ENCODE measurements at places on chromosomes 4 and X. TPM values are rescaled to one million over a fixed set of nuclear protein-coding genes. Genes with fewer than 3 reads are reported as not detected.

DNA sequence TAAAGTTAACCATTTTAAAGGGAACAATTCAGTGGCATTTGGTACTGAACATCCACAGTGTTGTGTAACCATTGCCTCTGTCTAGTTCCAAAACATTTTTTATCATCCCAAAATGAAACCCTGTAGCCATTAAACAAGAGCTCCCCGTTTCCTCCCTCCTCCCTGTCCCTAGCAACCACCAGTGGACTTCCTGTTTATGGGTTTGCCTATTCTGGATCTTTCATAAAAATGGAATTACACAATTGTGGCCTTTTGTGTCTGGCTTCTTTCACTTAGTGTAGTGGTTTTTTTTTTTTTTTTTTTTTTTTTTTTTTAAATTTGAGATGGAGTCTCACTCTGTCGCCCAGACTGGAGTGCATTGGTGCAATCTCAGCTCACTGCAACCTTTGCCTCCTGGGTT, 11.6 kb downstream of the RBMX2 start:
- no peak for DNase-seq

Gene DUX4
- total RNA-seq: not detected

Gene ATP8A1
- total RNA-seq: 0.11 TPM

DNA sequence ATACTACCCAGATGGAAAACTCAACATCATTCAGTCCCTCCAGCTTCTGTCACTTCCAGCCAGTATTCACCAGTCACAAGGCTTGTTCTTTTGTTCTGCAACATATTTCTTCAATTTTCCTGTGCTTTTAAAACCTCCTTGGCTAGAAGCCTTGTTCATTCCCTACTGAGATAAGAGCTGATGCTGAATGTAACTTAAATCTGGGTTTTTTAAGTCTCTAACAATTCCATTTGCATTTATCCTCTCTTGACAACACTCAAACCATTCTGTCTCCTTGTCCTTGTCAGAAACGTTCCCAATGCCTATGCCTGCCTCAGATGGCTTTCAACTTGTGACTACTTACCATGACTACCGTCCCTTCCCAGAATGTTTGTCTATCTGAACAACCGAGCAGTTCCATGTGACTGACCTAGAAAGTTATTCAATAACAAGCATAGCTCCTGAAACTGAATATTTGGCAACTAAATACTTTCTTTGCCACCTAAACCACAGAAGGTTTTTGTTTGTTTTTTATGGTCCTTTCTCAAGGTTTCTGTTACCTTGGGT, 682.9 kb upstream of the GALNTL6 start:
- no peak for DNase-seq

GRCh38 chrX:65772842-65773241, 105.4 kb downstream of the MSN start:
- DNase-seq: no peak

Gene PDHA2
- total RNA-seq: not detected

DNA sequence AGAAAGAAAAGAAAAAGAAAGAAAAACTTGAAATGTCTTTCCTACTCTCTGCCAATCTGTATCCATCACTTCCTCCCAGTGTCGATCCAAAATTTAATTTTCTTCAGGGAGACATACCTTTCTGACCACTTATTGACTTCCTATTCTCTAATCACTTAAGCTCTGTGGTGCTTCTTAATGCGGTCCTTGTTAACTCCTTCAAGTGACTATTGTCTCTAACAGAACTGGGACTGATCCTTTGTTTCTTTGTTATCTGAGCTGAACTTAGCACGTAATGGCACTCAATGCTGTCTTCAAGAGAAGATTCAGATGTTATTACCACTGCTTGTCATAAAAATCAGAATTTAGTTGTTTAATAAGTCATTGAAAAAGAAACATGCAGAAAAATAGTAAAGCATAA, 31.2 kb downstream of the LARP7 start:
- no peak for DNase-seq

DNA sequence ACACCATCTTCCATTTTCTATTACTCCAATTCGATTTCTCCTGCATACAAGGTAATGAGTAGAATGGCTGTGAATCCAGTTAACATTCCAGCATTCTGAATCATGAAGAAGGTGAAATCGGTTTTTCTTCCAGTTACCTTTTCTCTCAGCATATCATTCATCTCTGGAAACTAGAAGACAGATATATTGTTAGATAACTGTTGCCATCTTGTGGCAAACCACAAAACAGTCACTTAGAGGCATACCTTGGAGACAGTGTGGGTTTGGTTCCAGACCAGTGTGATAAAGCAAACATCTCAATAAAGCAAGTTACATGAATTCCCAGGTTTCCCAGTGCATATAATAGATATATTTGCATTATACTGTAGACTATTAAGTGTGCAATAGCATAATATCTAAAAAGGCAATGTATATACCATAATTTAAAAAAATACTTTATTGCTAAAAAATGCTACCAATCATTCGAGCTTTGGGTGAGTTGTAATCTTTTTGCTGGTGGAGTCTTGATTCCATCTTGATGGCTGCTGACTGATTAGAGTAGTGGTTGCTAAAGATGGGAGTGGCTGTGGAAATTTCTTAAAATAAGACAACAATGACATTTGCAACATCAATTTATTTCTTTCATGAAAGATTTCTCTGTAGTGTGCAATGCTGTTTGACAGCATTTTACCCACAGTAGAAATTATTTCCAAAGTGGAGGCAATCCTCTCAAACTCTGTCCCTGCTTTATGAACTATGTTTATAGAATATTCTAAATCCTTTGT, 82.1 kb downstream of the SLC39A8 start:
- peak; percentile 57 for DNase-seq

- no peak for DNase-seq
Measured at GRCh38 chr4:6232836-6233785, 32.8 kb upstream of the JAKMIP1 start.

- DNase-seq: peak; percentile 71
Measured at GRCh38 chr4:19739101-19739651, 512.5 kb upstream of the SLIT2 start.

GRCh38 chr4:1072830-1073446, 40.4 kb downstream of the RNF212 start:
- DNase-seq: peak; percentile 73

DNA sequence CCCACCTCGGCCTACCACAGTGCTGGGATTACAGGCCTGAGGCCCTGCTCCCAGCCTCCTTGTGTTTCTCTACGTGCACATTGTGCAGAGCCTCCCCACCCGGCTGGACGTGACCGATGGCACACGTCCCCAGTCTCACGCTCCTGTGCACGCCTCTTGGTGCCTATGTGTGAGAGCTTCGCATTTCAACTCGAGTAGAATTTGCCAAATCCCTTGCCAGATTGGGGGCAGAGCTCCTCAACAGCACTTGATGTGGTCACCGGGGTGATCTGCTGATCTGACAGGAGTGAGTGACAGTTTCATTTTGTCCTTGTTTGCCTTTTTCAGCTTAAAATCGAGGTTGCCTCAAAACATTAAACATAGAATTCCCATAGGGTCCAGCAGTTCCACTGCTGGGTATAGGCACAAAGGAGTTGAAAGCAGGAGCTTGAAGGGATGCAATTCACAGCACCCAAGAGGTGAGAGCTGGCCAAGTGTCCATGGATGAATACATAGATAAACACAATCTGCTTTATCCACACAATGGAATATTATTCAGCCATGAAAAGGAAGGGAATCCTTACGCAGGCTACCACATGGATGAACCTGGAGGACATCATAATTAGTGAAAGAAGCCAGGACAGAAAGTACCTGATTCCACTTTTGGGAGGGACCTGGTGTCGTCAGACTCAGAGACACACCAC, 17.6 kb downstream of the TMEM187 start:
- DNase-seq: no peak

Gene VSIG1
- total RNA-seq: not detected

DNA sequence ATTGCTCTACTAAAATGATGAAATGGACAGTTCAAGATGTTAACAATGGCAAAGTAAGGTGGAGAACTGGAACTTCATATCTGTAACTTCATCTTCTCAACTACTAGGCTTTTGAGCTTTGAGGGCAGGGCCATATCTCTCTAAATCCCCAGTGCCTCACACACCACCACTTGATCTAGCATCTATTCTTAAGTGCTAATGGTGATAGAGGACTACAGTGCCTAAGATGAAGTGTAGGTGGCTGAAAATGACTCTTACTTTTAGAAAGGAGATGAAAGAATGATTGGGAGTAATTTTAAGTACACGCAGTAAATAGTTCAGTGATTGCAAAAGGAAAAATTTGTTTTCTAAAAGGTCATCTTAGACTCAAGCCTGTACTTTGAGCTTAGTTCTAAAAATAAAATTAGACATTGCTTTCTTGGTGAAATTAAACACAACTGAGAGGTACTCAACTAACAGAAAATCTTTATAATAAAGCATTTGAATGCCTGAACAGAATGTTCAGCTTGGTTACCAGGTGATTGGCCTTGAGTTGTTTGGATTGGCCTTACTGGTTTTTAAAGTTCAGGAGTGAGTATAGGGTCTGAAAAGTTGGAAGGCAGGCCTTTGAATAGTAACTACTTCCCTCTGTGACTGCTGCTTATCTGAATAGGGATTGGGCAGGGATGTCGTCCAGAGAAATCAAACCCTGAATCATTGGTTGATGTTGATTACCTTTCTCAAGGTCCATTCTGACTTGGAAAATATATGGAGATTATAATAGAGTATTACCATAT, 45.4 kb downstream of the DIAPH2 start:
- no peak for DNase-seq

DNA sequence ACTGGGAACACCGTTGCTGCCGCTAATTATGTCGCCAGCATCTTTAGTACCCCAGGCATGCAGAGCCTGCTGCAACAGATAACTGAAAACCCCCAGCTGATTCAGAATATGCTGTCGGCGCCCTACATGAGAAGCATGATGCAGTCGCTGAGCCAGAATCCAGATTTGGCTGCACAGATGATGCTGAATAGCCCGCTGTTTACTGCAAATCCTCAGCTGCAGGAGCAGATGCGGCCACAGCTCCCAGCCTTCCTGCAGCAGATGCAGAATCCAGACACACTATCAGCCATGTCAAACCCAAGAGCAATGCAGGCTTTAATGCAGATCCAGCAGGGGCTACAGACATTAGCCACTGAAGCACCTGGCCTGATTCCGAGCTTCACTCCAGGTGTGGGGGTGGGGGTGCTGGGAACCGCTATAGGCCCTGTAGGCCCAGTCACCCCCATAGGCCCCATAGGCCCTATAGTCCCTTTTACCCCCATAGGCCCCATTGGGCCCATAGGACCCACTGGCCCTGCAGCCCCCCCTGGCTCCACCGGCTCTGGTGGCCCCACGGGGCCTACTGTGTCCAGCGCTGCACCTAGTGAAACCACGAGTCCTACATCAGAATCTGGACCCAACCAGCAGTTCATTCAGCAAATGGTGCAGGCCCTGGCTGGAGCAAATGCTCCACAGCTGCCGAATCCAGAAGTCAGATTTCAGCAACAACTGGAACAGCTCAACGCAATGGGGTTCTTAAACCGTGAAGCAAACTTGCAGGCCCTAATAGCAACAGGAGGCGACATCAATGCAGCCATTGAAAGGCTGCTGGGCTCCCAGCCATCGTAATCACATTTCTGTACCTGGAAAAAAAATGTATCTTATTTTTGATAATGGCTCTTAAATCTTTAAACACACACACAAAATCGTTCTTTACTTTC, 1.8 kb downstream of the UBQLN2 start:
- peak; percentile 45 for DNase-seq

- peak; percentile 77 for DNase-seq
Measured at GRCh38 chrX:129737916-129738315, 863 bp upstream of the XPNPEP2 start.

DNA sequence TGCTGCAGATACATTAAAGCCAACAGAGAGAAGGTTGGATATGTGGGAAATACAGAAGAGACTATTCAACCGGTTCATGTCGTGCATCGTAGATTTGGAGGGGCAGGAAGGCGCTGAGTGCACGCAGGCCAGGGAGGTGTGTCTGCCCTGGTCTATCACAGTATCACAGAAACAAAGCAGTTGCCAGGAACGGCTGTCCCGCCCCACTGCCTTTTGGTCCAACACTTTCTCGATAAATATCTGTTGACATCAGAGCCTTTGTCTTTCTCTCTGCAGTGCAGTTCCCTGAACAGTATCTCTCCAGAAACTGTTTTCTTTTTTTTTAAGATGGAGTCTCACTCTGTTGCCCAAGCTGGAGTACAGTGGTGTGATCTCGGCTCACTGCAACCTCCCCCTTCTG, 151.1 kb upstream of the BCOR start:
- DNase-seq: no peak

Gene GPM6B
- total RNA-seq: 0.65 TPM

- no peak for DNase-seq
Measured at GRCh38 chrX:55754861-55755294, 37.3 kb downstream of the RRAGB start.

DNA sequence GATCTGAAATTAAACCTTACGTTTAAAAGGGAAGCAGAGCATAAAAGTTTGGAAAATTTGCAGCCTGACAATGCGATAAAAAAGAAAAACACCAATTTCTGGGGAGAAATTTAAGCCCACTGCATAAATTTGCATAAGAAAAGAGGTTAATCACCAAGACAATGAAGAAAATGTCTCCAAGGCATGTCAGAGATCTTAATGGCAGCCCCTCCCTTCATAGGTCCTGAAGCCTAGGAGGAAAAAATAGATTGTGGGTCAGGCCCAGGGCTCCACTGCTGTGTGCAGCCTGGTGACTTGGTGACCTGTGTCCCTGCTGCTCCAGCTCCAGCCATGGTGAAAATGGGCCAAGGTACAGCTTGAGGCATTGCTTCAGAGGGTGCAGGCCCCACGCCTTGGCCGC, 264.0 kb upstream of the CT83 start:
- DNase-seq: no peak

Data from GM23248 (cell line).